ENCODE measurements at places on chromosomes 7 and 10. TPM values are rescaled to one million over a fixed set of nuclear protein-coding genes. Genes with fewer than 3 reads are reported as not detected.

DNA sequence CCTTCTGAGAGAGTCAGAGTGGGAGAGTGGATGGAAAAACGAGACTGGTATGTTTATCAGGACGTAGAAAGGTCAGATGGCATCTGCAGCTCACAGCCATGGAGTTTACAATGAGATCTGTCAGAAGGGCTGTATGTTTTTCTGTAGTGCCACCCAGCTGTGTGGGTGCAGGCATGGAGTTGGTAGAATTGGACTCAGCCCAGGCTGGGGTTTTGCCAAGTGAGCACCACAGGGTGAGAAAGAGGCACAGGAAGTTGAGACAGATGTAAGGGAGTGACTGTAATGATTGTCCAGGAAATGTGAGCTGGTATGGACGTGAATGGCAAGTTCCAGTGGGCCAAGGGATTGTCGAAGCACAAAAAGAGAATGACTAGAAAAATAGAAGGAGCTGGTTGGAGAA is 9.1 kb upstream of the ZYX start:
- peak; percentile 79 for DNase-seq

The ARHGAP22 gene
- total RNA-seq: 42.8 TPM

DNA sequence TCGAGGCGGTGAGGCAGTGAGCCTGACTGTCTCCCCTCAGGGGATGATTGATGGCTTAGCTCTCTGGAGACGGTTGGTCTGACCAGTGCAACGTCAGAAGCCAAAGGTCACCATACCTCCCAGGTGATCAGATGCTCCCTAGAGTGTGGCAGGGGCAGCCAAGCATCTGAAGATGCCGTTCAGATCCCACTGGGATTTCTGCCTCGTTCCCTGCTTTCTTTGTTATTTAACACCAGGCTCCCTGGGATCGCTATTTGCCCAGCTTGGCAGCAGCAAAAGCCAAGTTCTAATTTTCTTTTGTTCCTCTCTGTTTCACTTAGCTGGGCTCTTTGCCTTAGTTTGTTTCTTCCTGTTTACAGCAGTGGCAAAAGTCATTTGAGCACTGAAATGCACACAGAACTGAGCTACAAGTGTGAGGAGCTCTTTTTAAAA is 53.5 kb upstream of the SVIL start:
- DNase-seq: no peak

The SPACDR gene
- 0.31 TPM for total RNA-seq

The TRIM73 gene
- 0.94 TPM for total RNA-seq

DNA sequence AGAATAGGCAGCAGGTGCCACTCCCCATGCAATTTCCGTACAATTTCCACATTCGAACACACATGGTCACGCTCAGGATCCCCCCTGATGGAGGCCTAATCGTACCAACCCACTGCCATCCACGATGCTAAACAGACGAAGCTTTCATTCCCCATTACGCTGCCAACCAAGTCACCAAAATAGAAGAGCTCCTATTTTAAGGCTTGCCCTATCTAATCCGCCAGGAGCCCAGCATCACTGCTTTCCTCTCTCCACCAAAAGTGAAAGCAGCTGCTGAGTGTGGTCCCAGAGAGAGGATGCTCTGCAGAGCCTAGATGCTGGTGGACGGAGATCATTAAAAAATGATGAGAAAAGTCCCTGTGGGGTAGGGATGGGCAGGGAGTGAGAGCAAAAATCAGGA is 43.3 kb downstream of the HSPA12A start:
- DNase-seq: no peak

DNA sequence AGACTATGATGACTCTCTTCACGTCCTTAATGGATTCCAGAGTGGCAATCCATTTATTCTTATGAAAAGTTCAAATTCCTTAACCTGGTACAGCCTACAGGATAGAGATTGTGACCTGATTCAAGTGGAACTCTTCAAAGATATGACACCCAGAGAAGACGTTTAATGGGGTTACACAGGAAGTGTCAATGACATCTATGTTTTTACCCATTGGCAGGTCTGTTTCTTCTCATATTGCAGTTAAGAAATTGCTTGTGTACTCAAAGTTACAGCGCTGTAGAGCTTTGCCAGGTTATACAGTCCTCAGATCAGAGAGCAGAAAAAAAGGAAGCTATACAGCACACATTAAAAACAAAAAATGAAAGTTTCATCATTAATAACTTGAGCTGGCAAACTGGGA is 367.4 kb downstream of the THSD7A start:
- DNase-seq: no peak

The ZNRF2 gene
- total RNA-seq: 19.4 TPM

GRCh38 chr7:107039199-107039900 is 5.2 kb upstream of the PRKAR2B start:
- no peak for DNase-seq

The PCLO gene
- 1.4 TPM for total RNA-seq

GRCh38 chr7:139049936-139050335 is 14.1 kb upstream of the ZC3HAV1L start:
- DNase-seq: no peak

The SSMEM1 gene
- total RNA-seq: not detected

The CAMK1D gene
- 0.52 TPM for total RNA-seq

DNA sequence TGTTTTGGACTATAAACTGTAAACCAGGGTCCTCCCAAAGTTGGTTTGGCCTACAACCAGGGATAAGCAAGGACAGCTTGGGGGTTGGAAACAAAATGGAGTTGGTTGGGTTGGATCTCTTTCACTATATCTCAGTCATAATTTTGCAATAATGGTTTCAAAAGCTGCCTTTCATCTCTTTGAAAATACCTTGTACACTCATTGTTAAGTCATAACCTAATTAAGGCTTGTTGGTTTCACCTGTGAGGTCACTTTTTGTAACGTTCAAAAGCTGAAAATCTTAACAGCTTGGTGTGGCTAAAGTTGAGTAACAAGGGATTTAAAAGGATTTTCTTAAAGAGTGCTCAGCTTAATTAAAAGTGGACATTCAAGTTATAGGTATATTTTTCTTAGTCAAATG is 476.1 kb downstream of the IPMK start:
- DNase-seq: no peak

The SLC39A12 gene
- not detected for total RNA-seq

All from myocyte (in vitro differentiated cells).